ENCODE measurements at places on chromosomes 4 and X.

GRCh38 chrX:39850630-39851152, 247.1 kb downstream of the BCOR start:
- DNase-seq, result no peak

- no peak for DNase-seq
Observed at GRCh38 chrX:152637649-152638442, at the start of gene GABRQ. Gene GABRQ (plus strand): TSS chrX:152637895. CDS start chrX:152638203, 308 bp downstream.

- peak; percentile 15 for DNase-seq
Observed at GRCh38 chrX:38335382-38335781, 8.1 kb upstream of the RPGR start.

GRCh38 chrX:12611471-12611870, 179.7 kb upstream of the PRPS2 start:
- peak; percentile 2 for DNase-seq

GRCh38 chr4:162681212-162681611, 485.5 kb downstream of the NAF1 start:
- no peak for DNase-seq

DNA sequence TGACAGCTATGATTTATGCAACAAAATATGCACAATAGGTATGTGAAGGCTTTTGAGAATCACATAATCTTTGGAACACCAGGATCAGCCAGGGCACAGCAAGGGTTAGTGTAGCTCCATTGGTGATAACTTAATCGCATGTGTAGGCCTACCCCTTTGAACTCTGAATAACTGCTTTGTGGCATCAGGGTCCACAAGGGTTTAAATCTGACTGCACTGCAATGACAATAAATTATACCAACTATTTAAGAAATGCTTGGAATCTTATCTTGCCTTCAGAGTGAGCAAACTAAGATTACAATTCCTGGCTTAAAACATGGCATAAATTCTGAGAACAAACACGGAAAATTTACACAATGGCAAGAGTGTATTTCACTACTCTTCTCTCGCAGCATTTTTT, 245.8 kb downstream of the FBXO8 start:
- DNase-seq, result no peak

DNA sequence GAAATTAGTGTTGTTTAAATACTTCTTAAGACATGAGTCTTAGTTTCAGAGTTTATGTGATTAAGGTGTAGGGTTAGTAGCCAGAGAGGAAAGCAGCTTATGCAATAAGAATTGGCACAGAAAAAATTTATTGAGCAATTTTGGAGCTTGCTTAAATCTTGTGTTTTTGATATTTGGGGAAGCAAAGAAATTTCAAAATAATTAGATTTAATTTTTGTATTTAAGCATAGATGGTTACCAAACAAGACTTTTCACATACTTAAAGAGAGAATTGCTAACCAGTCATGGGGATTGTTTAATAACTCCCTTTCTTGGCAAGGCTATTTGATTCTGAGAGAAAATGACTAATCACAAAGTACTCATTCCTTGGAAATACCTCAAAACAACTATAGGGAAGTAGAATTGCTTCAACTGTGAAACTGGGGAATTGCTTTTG, 202.0 kb upstream of the GRID2 start:
- DNase-seq, result peak; percentile 80

DNA sequence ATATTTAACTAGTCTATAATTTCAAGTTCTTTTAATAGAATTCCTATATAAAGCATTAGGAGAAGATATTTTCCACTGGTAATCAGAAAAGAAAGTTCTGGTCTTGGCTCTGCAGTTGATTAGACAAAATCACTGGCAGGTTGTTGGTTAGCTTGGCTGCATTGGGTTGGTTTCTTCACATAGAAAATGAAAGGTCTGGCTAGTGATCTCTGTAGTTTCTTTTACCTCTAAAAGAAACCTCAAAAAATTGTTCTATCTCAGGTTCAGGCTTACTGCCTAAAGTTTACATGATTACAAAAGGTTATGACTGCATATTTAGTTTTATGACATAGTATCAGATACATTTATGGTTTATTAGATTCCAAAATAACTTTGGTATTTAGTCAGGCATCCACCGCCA, 95.8 kb upstream of the NAP1L5 start:
- no peak for DNase-seq

DNA sequence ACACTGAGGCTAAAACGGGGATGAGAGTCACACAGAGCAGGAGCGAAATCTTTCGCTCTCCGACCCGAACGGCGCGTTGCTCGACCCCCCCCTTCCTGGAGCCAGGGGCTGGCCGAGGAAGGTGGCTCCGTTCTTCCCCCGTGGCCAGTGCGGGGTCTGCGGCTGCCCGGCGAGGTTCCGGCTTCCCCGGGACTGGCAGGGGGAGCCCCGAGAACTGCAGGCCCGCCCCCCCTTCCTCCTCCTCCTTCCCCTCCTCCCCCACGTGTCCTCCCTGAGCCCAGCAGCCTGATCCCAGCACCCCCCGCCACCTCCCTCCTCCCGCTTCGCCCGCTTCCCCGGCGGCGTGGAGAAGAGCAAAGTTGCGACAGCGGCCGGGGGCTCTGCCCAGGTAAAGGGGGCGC, 2.4 kb upstream of the BCORL1 start:
- DNase-seq, result no peak

DNA sequence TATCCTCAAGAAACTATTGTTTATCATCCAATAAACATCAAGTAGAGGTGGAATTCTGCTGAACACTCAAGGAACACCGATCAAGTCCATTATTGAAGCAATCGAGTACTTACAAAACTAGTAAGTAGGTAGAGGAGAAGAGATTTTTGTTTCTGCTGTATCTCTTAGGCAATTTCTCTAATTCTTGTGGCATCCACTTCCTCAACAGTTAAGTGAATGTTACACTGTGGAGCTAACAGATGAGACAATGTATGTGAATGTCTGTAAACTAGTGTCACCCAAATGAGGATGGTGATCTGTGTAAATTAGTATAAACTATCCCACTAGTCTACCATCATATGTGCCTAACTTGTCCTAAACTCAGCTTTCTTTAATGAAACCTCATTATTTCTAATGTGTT, 261.6 kb downstream of the ARHGAP24 start:
- peak; percentile 83 for DNase-seq

- DNase-seq, result no peak
Observed at GRCh38 chrX:40145001-40145922, 47.5 kb upstream of the BCOR start.

DNA sequence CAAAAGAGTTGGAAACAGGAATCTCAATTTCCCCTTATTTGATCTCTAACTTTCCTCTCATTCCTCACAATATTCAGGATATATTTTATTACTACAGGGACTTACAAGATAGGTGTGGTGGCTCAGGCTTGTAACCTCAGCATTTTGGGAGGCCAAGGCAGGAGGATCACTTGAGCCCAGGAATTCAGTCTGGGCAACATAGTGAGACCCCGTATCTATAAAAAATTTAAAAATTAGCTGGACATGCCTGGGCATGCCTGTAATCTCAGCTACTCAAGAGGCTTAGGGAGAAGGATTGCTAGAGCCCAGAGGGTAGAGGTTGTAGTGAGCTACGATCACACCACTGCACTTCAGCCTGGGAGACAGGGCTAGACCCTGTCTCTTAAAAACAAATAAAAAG, 200.4 kb downstream of the CAMK2D start:
- DNase-seq, result no peak

- DNase-seq, result no peak
Observed at GRCh38 chr4:153094435-153094834, 109.8 kb upstream of the TRIM2 start.

- DNase-seq, result no peak
Observed at GRCh38 chr4:180810581-180810980, 1432.6 kb upstream of the TENM3 start.

GRCh38 chr4:102338405-102338804, 6.9 kb downstream of the SLC39A8 start:
- DNase-seq, result peak; percentile 15
